ENCODE measurements at places on chromosomes 5 and 9.

GRCh38 chr9:114156657-114157421, 1.5 kb downstream of the COL27A1 start:
- no peak for DNase-seq

- DNase-seq = no peak
Measured at GRCh38 chr9:136808075-136808805, 492 bp downstream of the RABL6 start.

DNA sequence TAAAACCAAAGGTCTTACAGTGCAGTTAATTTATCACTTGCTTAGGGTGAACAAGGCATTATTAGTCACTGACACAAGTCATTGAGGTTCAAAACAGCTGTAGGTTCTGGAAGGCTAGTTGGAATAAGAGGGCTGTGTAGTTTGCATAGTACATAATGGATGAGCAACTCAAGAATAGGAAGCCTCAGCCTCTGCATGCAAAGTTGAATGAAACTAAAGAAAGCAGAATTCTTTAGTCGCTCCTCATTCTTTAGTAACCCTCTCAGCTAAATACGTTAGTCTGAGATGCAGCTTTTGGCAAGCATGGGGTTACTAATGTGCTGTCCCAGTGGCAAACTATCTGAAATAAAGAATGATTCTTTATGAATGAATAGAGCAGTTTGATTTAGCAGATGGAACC, 74.2 kb downstream of the ADGRV1 start:
- no peak for DNase-seq

DNA sequence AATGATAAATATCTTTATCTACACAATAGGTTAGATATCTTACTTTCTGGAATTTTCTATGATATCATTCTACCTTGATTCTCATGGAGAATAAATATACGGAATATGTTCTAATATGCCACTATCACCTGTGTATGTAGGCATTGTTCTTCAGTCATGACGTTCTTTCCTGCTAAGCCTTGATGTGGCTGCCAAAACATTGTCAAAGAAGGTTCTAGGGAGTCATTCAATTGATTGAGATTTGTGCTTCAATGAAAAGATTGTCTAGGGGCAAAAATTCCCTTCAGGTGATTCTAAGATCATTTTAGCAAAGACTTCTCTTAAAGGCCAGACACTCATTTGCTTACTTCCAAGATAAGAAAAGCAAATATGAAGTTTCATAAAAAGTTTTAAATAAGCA, 118.1 kb downstream of the MAT2B start:
- no peak for DNase-seq

DNA sequence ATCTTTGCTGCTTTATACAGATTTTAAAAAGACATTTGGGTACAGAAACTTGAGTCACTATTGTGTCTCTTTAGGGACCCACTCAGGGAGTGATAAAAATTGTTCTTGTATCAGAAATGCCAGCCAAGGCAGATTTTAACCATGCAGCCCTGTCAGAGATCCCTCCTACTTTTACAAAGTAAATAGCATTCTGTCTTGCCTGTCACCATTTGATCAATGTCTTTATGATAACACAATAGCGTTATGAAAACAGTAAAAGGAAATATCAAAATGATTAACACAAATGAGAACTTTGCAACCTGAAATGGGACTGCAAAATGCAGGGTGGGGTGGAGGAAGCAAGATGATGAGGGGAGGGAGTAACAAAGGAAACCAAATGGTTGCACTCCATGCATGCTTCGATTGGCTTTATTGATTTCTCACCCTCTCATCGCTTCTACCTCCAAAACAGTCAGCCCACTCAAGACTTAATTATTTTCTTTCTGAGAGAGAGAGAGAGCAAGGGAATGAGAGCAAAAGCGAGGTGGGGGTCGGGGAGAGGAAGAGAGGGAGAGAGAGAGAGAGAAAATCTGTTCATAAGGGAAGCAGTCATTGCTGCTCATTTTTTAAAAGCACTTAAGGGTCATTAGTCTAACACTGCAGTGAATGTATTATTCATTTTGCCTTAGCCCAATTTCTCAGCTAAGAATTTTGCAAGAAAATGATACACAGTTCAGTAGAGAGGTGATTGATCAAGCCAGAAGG, 576.5 kb downstream of the CSNK1G3 start:
- DNase-seq = no peak

GRCh38 chr5:143395638-143396352, 7.7 kb downstream of the NR3C1 start:
- DNase-seq = no peak

DNA sequence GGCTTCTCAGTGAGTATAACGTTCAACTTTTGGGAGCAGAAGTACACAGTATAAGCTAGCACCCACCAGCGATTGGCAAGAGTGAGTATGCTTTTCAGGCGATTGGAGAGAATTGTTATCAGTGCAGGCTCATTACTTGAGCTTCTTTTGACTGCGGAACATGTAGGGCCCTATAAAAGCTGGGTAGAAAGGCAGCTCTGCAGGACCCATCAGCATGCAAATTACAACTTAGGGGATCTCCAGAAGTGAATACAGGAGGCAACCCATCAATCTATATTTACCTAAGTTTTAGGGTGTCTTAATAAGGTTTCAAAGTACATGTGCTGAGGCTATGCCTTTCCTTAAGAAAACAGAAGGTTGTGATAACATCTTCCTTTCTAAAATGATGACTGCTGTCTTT, 225.0 kb downstream of the MLLT3 start:
- no peak for DNase-seq

GRCh38 chr5:33091571-33092363, 349.0 kb upstream of the TARS1 start:
- DNase-seq = no peak

DNA sequence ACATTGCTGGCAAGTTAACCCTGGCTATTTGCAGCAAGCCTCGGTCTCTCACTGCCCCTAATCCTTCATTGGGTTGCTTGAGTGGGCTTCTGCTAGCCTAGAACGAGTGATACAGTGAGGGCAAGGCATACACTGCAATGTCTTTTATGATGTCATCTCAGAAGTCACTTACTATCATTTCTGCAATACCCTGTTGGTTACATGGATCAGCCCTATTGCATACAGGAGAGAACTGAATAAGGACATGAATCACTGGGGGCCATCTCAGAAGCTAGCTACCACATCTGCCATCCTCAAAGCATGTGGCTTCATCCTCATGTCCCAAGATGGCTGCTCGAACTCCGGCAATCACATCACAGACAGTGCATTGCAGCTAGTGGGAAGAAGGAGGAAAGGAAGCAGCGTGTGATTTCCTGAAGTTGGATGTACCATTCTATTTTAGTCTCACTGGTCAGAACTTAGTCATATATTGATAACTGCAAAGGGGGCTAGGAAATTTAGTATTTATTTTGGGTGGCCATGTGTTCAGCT, 33.3 kb upstream of the CDKN2AIPNL start:
- DNase-seq = no peak

- DNase-seq = no peak
Measured at GRCh38 chr5:174292348-174292747, 246.8 kb downstream of the NSG2 start.

GRCh38 chr9:2216591-2216990, 201.4 kb downstream of the SMARCA2 start:
- DNase-seq = no peak

DNA sequence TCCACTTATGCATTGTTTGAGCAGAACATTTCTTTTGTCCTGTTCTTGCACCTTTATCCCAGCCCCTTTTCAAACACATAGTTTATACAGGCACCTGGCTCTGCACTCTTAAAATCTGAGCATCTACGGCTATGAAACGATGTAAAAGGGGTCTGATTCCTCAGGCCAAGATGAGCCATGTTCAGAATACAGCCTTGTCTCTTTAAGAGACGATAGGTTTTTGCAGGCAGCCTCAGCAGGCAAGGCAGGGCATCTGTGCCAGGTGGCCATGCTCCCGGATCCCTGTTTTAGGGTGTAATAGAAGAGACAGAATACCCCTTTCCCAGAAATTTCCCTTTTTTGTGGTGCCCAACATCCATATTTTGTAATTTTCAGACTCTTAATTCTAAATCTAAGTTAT, 89.1 kb upstream of the NFIB start:
- no peak for DNase-seq

DNA sequence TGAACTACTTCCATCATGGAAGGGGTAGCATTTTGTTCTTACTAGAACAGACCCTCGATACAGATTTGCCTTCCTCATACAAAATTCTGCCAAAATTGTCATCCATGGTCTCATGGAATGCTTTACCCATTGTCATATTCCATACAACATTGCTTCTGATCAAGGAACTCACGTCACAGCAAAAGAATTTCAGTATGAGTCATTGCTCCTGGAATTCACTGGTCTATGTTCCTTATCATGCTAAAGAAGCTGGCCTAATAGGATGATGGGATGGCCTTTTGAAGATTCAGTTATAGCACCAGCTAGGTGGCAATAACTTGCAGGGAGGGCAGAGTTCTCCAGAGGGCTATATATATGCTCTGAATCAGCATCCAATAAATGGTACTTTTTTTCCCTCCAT, 18.2 kb upstream of the FNIP1 start:
- DNase-seq = no peak

DNA sequence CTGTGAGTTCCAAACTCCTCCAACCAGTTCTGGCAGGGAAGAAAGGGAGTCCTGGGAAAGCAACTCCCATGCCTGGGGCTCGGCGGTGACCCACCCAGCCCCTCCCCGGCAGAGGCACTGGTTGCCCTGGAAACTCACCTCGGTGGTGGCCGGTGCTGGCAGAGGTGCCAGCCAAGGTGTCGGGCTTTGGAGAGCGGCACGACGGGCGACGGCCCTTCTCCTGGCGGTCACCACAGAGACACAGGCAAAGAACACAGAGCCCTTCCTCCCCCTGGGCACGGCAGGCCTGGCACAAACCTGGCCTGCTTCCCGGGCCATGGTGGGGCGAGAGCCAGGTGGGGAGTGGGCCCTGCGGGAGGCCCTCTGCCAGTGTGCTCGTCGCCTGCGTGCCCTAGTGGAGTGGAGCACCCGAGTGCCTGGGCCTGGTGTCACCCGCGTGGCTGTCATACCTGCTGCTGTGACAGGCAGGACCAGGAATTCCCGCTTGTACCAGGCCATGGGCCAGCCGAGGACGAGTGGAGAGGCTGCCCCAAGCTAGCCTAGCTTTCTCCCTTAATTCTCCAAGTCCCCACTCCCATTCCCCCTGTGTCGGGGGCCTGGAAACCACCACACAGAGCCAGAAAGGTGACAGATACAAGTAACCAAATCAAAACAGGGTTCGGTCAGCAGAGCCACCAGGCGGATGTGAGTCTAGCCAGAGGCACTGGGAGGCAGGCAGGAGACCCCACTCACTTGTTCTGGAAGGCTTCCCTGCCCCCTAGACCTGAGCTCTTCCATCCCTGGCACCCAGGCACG, 8.2 kb upstream of the RALGDS start:
- DNase-seq = no peak

- no peak for DNase-seq
Measured at GRCh38 chr9:95740217-95741004, 135.1 kb upstream of the ERCC6L2 start.

All from stimulated activated CD4-positive, alpha-beta T cell treated with anti-CD3 and anti-CD28 coated beads, Interleukin-1b, Interleukin-23, amount 100 ng/mL, for 1 hour (primary cell).